ENCODE measurements at places on chromosomes 12 and 14.

- no peak for DNase-seq
Observed at GRCh38 chr14:22819151-22819988, 4.1 kb upstream of the SLC7A7 start.

GRCh38 chr12:3510597-3510996 lies 19.6 kb downstream of the PRMT8 start:
- DNase-seq: no peak

DNA sequence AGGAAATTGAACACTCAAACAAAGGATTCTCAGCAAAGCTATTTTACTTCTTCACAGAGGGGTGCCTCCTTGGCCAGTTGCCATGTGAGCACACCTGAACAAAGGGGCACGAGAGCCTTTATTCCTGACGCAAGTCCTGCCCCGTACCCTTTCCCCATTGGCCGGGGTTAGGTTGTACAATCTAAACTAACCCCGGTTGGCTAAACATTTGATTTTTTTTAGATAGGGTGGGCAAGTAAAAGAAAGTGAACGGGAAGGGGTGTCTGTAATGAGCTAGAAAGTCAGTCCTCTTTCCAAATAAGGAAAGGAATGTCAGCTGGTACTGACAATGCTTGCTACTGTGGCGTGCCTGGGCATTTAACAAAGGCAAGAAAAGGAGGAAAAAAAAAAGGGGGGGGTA lies 135.5 kb upstream of the CDKN3 start:
- no peak for DNase-seq

DNA sequence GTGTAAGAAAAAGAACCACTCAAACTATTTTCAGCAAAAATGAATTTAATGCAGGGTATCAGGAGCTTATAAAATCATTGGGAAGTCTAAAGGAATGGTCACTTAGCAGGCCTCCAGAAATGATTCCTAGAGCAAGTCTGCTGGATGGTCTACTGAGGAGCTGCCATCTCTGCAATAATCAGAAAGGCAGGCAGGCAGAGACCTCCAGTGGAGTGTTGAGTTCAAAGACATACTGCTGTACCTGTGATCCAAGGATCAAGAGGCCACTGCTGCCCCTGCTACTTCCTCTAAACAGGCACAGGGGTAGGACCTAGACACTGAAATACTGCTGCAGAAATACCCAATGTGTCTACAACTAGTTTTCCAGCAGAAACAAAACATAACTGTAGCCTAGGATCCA lies 14.5 kb upstream of the KICS2 start:
- no peak for DNase-seq

GRCh38 chr14:100138082-100138787 lies 21.2 kb downstream of the DEGS2 start:
- no peak for DNase-seq

GRCh38 chr12:3375326-3375725 lies 115.7 kb upstream of the PRMT8 start:
- no peak for DNase-seq

GRCh38 chr12:109731231-109731731 lies 17.7 kb downstream of the FAM222A start:
- DNase-seq: no peak

GRCh38 chr14:101875727-101876554 lies 88.4 kb upstream of the DYNC1H1 start:
- no peak for DNase-seq

DNA sequence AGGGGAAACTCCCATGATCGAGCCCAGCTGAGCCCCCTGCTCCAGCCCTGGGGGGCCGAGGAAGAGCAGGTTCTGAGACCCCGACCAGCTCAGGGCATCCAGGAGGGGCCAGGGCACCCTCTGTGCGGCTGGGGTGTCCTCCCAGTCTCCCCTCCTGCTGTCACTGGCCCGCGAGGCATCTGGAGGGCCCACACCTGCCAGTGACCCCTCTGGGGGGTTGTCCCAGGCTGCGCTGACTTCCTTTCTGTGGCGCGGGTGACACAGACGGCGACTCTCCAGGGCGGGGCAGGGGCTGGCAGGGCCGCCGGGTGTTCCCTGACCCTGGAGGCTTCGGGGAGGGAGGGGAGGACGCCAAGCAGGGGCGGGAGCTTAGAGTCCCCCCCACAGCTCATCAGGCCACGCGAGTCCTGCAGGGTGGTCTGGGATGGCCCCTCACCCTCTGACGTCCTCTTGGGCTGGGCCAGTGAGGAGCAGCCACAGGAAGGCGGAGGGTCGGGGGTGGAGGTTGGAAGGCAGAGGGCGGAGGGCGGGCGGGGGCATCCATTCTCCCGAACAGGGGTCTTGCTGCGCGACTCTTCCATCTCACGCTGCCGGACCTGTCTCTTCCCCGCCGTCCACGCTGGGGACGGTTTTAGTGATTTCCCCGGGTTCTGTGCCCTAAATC lies 38.6 kb upstream of the FBRSL1 start:
- no peak for DNase-seq

GRCh38 chr12:114926341-114926740 lies 242.4 kb upstream of the TBX3 start:
- no peak for DNase-seq

DNA sequence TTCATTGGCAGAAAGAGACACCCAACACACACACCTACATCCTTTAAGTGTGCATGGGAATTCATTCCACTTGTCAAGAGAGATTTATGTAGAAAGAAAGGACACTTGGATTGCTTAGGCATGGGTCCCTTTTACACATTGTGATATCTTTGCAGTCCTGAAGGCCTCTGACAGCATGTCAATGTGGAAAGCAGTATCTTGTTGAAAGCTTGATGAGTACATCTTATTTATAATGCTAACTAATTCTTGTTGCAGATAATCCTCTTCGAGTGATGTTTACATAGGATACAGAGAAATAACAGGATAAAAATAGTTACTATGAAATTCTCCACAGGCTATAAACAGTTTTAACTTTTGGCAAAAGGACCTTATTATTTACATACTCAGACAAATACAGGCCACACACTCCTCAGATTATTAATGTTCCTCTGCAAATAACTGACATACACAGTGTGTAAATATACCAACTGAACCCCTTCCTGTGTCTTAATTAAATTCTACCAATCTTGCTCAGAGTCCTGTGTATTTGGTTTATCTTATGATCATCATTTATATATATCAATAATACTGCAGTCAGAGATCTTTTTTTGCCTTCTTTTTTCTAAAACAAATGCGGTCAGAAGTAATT lies 111.8 kb upstream of the DIO2 start:
- no peak for DNase-seq

DNA sequence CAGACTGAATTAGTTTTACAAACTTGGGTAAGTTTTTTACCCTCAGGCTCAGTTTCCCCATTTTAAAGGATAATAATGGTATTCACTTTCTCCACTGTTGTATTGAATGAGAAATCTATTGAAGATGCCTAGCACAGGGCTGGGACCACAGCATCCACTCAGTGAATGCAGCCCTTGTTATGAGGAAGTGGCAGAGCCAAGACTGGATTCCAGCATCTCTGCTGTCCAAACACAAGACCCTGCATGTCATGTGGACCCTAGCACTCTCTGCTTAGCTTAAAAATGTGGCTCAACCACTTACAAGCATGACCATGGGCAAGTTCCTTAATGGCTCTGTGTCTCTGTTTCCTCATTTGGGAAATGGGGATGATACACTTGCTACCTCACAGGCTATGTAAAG lies 24.1 kb upstream of the TRIM9 start:
- no peak for DNase-seq

DNA sequence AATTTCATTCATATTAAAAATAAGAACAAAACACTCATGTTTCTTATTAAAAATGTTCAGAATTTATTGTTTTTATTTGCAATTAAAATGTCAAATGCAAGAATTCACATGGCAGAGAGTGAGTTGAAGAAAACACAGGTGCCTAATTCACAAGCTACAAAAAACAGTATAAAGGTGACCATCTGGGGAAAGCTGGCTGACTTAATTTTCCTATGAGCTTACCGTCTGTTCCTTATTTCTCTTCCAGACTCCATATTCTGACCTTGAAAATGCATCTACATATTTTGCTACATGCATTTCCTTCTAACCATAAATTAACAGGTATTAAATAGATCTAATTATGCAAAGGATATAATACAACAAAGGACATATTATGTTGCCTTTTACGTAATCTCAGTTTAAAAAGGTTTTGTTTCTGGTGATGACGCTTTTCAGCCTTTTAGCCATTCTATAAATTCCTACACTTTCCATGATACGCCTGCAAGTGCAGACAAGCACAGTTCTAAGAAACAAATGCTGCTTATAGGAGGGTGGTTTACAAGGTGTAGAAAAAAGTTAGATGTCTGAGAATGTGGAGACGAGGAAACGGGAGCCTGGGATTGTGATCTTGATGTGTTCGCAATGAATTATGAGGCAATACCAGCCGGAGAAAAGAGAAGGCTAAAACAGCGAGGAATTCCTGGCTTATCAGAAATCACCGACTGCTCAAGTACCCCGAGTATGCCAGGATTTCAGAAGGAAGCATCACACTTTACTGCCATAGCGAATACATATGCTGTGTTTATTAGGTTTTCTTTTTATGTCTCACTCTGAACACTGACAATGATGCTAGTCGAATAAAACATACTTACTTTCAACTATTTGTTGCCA lies 24.6 kb downstream of the LIN7A start:
- DNase-seq: no peak

DNA sequence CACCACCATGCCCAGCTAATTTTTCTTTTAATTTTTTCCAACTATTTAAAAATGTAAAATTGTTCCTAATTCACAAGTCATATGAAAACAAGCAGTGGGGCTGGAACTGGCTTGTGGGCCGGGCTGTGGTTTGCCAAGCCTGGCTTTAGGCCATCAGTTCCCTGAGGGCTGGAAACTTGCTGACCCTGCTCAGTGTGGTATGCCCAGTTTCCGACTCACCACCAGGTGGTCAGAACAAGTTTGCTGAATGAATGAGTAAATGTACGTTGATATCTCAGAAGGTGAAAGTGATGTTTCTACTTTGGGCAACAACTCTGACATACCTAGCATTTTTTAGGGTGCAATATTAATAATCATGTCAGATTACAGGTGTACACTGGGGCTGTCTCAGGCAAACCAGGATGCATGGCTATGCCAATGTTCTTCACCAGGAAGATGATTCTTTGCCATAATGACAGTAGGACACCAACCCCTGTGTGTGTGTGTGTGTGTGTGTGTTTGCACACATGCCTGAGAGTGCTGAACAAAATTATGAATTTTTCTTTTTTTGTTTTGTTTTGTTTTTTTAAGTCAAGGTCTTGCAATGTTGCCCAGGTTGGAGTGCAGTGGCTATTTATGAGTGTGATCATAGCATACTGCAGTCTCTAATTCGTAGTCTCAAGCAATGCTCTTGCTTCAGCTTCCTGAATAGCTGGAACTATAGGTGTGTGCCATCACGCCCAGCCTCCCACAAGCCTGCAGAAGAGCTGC lies 106.1 kb downstream of the PTPN11 start:
- DNase-seq: no peak

GRCh38 chr12:53712059-53712643 lies 15.1 kb downstream of the CALCOCO1 start:
- DNase-seq: no peak

DNA sequence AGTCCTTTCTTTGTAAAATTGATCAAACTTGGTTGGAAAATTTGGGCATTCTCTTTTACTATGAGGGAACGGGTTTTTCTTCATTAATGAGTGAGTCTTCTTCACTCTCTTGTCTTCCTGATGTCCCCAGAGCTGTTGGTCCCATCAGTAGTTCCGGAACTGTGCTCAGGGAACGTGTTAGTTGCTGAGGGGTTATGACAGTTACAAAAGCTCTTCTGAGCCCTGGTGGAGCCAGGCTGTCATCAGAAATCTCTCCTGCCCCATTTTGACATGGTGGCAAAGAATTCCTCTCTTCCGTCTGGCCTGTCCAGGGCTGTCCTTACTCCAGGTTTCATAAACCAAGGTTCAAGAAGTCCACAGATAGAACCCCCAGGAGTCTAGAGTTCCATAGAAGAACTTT lies 208.5 kb downstream of the SLC41A2 start:
- no peak for DNase-seq

DNA sequence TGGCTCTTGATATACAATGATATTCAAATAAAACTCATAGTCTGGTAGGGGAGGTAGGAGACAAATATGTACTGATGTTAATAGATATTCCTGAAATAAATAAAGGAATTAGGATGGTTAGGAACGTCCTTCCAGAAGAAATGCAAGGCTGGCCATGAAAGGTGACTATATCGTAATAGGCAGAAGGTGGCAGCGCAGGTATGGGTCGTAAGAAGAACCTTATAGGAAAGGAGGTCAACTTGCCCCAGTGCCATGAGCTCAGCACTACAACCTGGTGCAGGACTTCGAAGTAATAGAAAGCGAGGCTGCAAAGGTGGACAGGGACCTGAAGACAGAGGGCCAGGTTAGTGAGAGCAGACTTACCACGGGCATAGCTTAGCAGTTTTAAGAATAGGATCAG lies 55.3 kb upstream of the FGD4 start:
- DNase-seq: no peak

- no peak for DNase-seq
Observed at GRCh38 chr12:33752854-33753253, 269.4 kb upstream of the ALG10 start.

GRCh38 chr14:72476657-72477499 lies 417.0 kb downstream of the DPF3 start:
- no peak for DNase-seq

GRCh38 chr12:102753802-102754201 lies 163.2 kb downstream of the PAH start:
- no peak for DNase-seq

DNA sequence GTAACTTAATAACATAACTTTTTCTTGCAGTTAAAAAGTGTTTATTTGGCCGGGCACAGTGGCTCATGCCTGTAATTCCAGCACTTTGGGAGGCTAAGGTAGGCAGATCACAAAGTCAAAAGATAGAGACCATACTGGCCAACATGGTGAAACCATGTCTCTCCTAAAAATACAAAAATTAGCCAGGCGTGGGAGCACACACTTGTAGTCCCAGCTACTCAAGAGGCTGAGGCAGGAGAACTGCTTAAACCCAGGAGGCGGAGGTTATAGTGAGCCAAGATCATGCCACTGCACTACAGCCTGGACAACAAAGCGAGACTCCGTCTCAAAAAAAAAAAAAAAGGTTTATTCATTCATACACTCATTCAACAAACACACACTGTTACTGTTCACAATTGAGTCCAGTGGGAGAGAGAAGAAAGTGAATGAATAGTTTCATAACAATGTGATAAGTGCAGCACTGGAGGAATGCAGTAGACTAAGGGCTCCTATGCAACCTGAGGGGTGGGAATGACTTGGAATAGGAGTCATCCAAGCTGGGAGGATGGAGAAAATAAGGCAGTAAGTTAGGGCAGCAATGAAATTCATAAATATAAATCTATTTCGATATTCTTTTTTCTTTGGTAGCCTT lies 19.8 kb downstream of the DAD1 start:
- DNase-seq: no peak

- DNase-seq: no peak
Observed at GRCh38 chr14:28057359-28058296, 709.0 kb upstream of the FOXG1 start.

GRCh38 chr12:123712780-123713319 lies 697 bp downstream of the ATP6V0A2 start:
- no peak for DNase-seq

GRCh38 chr12:43402436-43402835 lies 149.6 kb downstream of the ADAMTS20 start:
- no peak for DNase-seq

GRCh38 chr12:46459861-46460545 lies 87.4 kb upstream of the SLC38A2 start:
- DNase-seq: no peak

- no peak for DNase-seq
Observed at GRCh38 chr12:130559806-130560205, 156.3 kb downstream of the RIMBP2 start.

Measured in SHP77 treated with DMSO at 0.1 percent for 48 hours (cell line).